ENCODE measurements at places on chromosomes 7 and 10.

- no peak for DNase-seq
Observed at GRCh38 chr7:55366461-55367070, 1.4 kb downstream of the LANCL2 start.

DNA sequence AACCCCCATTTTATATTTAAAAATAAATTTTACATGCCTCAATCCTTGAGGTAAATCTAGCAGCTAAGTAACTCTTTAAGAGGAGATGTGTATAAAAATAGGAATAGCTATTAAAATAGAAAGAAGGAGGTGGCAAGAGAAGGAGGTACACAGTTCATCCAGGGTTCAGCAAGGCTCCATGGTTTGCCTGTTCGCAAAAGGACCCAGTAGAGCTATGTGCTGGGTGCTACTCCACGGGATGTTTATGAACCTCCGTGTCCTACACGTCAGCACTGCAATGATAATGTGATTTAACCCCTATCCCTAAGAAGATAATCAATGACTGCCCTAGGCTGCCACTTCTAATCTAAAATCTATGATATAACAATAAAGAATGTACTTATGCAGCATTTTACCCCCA lies 926 bp upstream of the DENND11 start:
- DNase-seq = no peak

DNA sequence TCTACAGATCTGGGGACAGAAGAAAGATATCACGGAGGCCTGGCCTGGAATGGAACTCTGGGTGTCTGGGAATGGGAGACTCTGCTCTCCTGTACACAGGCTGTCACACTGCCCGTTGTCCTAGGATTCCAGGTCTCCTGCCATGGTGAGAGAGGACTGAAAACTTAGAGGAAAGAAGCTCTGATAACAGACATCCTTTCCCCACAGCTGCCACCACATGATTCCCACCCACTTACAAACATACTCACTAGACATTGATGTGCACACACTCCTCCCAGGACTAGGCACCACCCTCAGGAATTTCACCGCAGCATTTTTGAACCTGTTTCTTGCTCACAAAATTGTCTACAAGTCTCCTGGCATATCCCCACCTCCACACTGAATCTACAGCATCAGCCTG lies 5.7 kb downstream of the ZNF92 start:
- no peak for DNase-seq

DNA sequence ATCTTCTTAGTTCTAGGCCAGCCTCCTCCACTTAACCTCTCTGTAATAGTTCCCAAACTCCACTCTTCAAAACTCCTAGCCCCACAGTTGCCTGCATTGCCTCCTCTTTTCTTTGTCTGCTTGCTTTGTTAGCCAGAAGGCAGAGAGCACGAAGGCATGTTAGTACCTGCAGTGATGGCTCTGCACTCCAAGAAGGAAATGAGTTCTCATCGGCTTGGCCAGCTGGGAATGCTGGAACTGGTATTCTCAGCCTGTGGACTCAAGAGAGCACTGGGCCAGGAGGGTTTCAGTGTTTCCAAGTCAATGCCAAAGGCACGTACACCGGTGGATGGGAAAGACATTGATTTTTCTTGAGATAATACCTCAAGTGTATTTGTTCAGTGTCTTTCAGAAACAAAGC lies 66.3 kb upstream of the HABP2 start:
- no peak for DNase-seq

- DNase-seq = no peak
Observed at GRCh38 chr10:50931948-50932431, 46.6 kb upstream of the A1CF start.

DNA sequence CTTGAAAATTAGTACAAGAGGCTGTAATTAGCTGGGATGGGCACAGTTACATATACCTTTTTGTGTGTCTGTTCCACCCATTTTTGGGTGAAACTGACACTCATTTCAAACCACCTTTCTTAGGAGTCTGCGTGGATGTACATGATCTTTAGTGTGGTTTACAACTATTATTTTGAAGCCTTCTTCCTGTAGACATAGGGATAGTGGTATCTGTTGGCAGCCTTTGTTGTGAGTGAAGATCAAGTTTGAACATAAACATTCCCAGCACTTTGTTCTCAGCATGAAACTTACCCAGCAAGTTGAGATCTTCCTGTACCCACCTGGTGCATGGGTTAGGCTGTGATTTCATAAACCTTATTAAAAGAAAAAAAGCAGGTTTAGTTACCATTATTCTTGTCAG lies 2.0 kb downstream of the BAG3 start:
- no peak for DNase-seq

GRCh38 chr10:125107166-125107949 lies 53.0 kb downstream of the CTBP2 start:
- DNase-seq = no peak

DNA sequence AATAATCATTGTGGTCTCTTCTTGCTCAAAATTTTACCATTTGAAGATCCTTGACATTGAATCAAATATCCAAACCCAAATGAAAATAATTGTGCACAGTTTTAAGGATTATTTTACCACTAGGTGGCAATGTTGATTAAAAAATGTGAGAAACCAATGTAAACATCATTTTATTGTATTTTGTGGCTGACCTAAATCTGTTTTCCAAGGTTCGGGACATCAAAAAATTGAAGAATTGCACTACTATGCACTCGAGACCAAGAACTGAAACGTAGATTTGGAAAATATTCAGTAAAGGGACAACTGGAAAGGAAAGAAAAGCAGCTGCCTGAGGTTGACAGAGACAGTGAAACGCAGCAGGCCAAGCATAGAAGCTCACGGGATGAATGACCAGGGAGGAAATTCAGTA lies 259.3 kb downstream of the SNX13 start:
- no peak for DNase-seq

- no peak for DNase-seq
Observed at GRCh38 chr10:132845780-132846595, 60.0 kb upstream of the NKX6-2 start.

DNA sequence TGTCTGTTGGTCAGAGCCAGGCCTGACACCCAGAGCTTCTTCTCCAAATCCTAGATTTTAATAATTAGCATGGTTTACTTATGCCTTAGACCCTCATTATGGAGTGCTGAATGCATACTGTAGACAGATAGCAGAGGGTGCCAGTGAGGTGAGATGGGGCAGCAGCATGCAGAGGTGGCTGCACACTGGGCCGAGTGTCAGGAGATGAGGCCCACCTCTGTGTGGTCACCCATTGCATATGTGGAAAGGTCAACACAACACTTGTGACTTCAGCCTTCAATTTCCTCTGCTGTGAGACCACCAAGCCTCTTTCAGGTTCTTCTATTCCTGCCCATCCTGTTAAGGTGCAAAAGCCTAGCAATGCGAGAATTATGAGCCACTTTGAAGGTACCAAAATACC lies 39.7 kb upstream of the NMT2 start:
- no peak for DNase-seq

- DNase-seq = no peak
Observed at GRCh38 chr7:138481447-138482380, 21.7 kb downstream of the TRIM24 start.

- no peak for DNase-seq
Observed at GRCh38 chr7:55339033-55340000, 25.8 kb upstream of the LANCL2 start.

GRCh38 chr10:125553091-125553490 lies 129.9 kb downstream of the TEX36 start:
- DNase-seq = no peak

- no peak for DNase-seq
Observed at GRCh38 chr7:91541641-91542040, 277.4 kb downstream of the FZD1 start.

- no peak for DNase-seq
Observed at GRCh38 chr7:112129655-112130323, 76.4 kb downstream of the DOCK4 start.

DNA sequence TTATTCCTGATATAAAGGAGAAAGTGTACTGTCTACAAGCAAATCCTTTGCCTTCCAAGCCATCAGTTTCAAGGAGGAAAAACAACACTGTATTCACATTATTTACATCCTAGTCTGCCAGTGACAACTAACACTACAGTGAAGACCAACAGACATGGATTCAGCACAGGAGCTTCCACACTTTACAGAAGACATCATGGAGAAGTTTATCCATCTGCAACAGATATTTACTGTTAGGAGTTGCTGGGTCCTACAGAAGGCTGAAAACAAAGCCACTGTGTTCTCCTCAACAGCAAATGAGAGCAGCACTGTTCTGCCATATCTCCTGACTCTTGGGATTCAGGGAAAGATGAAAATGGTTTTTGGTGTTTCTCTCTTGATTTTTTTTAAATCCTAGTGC lies 31.9 kb downstream of the NAPEPLD start:
- no peak for DNase-seq

GRCh38 chr7:3152714-3153113 lies 109.0 kb upstream of the CARD11 start:
- no peak for DNase-seq

GRCh38 chr7:97407106-97407505 lies 289.6 kb downstream of the SDHAF3 start:
- no peak for DNase-seq

- DNase-seq = no peak
Observed at GRCh38 chr10:116670706-116671105, 50.0 kb downstream of the PNLIPRP2 start.

GRCh38 chr10:101767600-101767945 lies 8.3 kb downstream of the FGF8 start:
- DNase-seq = no peak

DNA sequence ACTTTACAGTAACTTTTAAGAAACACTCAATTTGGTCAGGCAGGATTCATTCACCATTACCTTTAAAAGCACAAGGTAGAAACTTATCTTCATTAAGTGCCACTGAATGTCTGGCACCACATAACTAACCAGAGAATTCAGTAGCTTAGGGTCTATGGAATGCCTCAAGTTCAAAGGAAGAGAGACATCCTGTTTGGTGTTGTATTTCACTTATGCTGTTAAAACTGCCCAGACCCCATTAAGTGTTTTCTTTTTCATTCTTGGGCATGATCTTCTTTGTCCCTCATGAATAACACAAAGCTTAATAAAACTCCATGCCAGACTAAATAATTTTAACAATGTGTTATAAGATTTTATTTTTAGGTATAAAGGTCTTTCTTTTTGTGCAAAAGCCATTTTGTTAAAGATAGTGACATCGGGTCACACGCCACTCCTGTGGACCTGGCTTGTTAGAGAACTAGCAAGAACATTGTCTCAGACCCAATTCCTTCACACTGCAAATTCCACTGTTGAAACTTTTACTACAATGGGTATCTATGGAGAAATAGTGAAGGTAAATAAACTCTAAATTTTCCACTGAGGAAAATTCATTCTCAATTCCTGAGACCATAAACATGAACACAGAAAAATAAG lies 221.0 kb downstream of the TWIST1 start:
- no peak for DNase-seq

DNA sequence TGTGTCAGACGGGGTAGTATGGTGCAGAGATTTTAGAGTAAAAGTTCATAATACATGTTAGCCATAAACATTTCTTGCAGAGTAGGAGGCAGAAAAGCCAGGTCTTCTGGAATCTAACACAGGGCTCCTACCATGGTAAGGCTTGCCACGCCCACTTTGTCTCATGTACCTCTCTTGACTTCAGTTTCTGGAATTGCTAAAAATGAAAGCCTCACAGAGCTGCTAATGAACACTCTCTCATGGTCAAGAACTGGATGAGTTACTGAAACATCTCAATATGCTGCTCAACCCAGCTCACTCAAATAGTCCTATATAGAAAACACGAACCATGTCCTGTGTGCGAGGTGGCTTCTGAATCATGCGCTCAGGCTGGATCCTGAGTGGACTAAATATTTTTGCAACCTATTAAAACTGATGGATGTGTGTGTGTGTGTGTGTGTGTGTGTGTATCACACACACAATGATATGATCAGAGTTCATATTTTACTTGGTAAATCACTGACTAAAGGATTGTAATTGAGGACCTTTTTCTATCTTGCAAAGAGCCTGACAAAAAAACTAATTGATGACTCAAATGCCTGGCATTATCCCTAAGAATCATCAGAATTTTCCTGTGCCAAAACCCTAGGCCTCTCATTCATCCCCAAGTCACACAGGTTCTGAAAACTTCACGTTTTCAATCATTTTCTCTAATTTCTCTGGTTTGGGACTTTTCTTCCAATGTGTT lies 1306.6 kb downstream of the XPNPEP1 start:
- no peak for DNase-seq

DNA sequence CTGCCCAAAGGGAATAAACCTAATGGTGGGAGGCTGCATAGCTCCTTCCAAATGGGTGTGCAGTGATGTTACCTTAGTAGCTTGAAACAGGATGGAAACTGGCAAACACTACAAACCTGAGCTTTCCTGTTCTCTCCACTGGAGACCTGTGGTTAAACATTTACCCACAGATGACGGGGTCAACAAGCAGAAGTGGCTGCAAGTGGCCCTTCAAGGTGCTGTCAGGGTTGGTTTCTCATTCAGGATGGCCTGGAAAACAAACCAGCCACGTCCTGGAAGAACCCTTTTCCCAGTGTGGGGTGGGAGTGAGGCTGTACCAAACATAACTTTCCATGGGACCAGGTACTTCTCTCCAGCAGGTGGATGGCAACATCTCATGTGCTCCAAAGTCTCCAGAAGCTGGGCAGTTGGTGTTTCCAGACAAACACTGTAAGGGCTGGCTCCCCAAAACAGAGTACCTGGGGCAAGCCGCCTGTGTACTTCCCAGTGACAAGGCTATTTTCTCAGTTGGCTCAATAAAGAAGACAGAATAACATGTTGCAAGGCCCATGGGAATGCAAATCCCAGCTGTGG lies 67.5 kb downstream of the DNAJB9 start:
- DNase-seq = no peak

GRCh38 chr10:17213646-17214349 lies 12.3 kb upstream of the TRDMT1 start:
- no peak for DNase-seq

DNA sequence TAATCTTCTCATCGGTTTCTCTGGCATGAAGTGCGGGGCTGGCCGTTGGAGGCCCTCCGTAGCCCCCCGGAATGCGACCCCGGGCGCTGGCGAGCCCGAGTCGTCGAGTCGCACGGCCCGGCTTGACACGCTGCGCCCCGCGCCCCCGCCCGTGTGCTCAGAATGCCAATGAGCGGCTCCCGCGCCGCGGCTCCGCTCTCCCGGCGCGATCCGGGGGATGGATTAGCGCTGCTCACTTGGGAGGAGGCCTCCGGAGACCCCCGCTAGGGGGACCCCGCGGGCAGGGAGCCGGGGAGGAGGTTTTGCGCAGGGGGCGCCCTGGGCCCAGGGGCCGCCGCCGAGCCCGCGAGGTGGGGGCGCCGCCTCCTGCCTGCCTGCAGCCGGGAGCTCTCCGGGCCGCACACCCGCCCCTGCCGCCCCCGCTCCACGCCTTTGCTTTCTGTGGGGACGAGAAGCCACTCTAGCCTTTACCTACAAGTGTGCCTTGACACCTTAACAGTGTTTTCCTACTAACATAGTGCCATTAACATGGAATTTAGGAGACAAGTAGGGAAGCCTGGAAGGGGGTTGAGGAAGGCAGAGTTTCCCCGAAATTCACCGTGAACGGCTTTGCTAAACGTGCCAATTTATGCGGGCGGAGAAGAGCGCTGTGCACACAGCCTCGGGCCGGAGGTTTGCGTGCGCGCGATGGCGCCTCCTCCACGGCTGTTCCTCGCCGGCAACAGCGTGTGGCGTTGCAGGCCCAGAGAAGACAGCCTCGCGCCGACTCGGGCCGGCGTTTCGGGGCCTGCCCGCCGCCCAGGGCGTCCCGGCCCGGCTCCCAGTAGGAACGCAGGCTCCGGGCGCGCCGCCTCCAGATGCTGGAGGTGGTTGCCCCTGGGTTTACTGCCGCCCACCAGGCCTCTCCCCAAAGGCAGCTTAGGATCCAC lies 7.1 kb downstream of the SHH start:
- DNase-seq = no peak
